ENCODE measurements at places on chromosomes 5 and 9. TPM values are rescaled to one million over a fixed set of nuclear protein-coding genes. Genes with fewer than 3 reads are reported as not detected.

SPATA31D4 gene
- total RNA-seq = not detected

CDH6 gene
- total RNA-seq = not detected

SLC46A2 gene
- total RNA-seq = 0.64 TPM

PCDHA6 gene
- total RNA-seq = not detected

CDH9 gene
- not detected for total RNA-seq

Measured in natural killer cell (primary cell).